ENCODE measurements at places on chromosomes 1 and 21.
A peak's percentile ranks its signal among the peaks of the same experiment; 100 is the strongest.

GRCh38 chr21:46517361-46517760 is 58.7 kb downstream of the DIP2A start:
- DNase-seq, result no peak

DNA sequence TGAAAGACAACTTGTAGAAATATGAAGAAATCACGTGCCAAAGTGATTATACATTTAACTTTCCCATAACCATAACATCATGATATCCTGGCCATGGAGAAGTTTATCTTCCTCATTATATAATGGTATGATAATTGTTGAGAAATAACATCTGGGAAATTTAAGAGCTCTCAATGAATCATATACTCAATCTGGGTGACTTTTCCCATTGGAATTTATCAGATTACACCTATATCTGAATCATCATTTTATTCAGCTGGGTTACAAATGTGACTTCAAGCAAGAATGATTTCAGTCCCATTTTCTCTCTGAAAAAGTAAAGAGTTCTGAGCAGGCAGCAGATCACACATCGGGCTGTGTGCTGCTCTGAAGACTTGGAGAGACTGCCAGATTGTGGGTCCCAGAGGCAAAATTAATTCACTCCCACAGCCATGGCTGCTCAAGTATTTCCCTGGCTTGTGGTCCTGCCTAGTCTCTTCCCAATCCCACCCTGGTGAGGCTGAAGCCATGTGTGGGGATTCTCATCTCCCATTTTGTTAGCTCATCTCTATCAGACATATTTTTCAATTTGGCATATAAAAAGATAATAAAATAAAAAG is 278.0 kb downstream of the MRPL39 start:
- DNase-seq, result peak; percentile 66

GRCh38 chr1:156379420-156380165 is 10.6 kb downstream of the RHBG start:
- peak; percentile 10 for DNase-seq

DNA sequence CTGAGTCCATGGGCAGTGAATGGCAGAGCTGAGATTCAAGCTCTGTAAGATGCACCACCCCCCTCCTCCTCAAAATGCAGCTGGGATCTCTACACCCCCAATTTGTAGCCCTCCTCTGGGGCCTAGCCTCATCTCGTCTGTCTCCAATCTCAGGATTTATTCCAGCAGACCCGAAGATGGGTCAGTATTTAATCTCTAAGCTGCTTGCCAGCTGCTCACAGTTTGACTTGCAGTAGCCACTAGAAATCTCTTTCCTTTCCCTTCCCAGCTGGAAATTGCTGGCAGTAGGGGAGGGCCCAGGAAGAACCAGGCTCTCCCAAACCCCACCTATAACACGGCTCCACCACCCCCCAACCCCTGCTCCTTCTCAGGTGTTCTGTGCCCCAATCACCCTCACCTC is 1.5 kb downstream of the LACTBL1 start:
- no peak for DNase-seq

DNA sequence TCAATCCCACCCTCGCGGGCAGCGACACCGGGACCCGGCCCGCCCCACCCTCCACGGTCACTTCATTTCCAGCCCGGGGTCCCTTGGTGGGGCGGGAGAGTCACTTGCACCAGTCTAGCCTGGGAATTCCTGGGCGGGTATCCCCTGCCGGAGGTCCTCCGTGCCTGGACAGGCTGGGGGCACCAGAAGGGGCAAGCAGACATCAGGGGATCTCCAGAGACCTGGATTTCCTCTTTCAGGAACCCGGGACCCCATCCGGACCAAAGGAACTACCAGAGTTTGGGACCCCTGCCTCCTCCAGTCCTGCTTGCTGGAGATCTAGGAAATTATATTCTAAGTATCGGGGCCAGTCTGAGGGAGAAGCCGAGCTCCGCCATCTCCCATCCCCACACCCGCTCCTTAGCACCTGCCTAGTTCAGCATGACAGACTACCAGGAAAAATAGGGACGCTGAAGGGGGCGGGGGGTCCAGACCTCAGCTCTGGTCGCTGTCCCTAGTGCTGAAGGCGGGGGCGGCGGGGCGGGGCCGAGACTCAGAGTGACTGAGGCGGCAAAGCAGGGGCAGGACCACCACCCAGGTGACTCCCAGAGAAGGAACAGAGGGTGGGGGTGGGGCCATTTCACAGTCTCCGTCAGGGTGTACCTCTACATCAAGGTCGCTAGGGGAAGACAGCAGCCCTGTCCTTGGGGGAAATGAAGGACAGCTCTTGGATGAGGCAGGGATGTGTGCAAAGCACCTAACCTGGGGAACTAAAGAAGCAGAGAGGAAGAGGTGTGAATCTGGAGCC is 832 bp downstream of the HCN3 start:
- peak; percentile 74 for DNase-seq

DNA sequence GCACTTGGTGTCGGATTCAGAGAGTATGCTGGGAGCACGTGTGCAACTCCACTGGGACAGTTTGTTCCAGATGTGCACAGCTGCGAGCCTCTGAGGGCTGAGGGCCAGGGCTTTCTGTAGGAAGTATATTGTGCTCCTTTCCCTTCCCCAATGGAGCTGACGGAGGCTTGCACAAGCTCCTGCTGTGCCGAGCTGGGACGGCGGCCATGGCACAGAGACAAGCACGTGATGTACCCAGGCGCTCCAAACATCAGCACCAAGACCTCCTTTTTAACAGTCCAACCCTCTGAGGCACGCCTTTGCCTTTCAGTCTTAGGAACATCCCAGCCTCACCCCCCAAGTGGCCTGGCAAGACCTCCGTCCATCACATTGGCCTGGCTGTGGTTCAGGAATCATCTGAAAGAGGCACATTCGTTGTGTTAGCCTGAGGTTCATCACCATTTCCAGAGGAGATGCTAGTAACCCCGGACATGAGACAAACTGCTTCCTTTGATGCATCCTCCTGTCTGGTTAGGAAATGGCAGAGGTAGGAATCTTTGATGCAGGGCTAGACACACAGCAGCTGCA is 339.2 kb upstream of the KAZN start:
- DNase-seq, result no peak

- peak; percentile 50 for DNase-seq
Observed at GRCh38 chr1:56688522-56689026, 43.5 kb downstream of the PRKAA2 start.

GRCh38 chr1:5379176-5379759 is 613.0 kb downstream of the NPHP4 start:
- no peak for DNase-seq

- no peak for DNase-seq
Observed at GRCh38 chr1:220982686-220983085, 103.4 kb downstream of the HLX start.

DNA sequence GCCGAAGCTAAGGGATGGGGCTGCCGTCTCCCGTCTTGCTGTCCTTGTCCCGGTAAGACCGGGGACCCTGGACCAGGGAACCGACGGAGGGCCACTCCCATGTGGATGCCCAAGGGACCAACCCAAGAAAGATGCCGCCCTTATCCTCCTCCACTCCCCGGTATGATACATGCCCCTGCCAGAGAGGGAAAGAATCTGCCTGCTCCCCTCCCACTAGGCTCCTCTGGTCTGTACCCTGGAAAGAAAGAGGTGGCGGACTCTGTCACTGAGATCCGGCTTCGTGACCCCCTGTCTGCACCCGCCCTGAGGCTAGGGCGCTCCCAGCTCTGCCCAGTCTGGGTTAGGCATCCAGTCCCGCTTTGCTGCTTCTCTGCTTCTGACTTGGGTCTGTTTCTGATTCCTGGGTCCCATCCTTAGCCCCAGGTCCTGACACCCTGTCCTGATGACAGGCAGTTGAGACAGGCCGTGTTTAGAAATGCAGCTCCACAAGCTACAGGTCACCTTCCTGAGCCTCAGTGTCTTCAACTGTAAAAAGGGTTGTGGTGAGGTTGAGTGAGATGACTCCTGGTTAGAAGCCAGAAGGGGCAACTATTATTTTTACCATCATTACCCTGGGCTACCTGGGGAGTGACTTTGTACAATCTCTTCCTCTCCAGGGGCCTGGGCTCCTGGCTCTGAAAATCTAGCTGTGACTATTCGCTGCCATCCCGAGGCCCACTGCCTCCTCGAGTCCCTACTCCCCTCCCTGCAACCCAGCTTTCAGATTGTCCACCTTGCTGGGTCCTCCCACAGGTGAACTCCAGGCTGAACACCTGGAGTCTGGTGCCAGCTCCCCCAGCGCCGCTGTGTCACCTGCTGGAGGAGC is 3.7 kb downstream of the MATN1 start:
- no peak for DNase-seq

GRCh38 chr1:41241354-41241748 is 755 bp downstream of the SCMH1 start:
- no peak for DNase-seq

DNA sequence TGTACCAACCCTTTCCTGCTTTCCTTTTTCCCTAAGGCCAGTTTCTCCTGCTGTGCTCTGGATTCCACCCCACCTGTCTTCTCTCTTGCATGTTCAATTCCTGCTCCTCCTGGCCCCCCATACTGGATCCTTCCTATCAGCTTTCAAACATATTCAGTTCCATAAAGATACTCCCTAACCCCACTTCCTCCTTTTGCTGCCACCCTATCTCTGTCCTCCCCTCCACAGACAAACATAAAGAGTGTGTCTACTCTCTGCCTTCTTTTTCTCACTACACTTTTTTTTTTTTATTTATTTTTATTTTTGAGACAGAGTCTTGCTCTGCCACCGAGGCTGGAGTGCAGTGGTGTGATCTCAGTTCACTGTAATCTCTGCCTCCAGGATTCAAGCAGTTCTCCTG is 16.9 kb upstream of the RPF1 start:
- DNase-seq, result no peak

DNA sequence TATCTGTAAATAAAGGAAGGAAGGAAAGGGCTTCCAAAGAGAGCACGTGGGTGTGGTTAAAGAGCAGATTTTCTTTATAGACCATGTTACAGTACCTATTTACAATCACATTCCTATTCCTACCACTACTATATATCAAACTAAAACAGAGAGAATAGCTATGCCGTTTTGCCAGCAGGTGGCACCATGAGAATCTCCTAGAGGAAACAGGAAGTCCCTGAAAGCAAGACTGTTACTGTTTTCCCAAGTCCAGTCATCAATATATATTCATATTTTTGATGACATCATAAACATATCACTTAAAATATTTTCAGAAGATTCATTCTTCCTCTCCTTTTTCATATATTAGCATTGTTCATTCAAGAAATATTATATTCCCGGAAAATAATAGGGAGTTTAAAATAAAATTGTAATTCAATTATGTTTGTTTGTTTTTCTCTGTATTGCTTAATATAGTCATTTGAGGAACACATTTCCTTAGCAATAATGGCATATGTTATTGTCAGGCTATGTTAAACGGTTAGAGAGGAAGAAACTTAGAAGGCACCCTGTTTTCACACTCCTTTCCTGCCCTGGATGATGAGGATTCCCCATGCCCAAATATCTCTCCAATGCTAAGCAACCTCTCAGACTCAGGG is 6.6 kb downstream of the CCDC190 start:
- peak; percentile 92 for DNase-seq

DNA sequence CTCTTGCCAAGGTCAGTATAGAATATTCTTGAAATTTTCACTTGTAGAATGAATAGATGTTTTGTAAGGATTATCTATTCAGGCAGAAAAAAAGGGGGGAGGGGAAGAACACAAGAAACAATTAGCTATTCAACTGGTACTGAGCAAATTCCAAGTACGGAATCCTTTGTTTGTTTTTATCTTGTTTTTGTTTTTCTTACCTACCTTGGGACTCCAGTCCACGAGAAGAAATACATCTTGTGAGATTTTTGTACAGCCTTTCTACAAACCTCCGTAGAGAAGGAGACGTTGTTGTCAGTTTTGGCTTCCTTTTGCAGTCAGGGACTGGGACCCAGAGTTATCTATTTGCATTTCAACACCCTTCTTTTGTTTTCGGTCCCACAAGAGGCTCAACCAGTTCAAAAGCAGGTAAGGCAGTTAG is 36.0 kb downstream of the ZNF281 start:
- DNase-seq, result no peak

DNA sequence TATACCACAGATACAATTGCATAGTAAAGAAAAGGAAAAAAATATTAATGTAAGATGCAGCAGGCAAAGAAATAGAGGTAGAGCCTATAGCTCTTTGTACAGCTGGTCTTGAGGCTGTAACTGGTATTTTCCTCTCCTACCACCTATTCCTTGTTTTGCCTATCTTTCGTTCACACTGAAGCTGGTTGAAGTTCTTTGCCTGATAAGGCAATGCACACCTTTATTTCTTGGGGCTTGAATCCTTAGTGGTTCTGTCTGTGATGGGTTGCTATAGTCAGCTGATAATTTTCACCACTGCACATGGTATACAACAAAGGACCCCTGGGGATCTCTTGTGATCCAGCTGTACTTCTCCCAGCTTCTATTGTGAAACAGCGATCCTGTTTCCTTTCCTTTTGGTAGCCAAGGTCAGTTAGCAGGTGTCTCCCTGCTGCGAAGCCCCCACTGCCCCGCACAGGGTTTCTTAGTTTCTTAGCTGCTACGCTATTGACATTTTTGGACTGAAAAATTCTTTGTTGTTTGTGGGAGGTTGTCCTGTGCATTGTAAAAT is 9.9 kb upstream of the TSNAX start:
- no peak for DNase-seq

DNA sequence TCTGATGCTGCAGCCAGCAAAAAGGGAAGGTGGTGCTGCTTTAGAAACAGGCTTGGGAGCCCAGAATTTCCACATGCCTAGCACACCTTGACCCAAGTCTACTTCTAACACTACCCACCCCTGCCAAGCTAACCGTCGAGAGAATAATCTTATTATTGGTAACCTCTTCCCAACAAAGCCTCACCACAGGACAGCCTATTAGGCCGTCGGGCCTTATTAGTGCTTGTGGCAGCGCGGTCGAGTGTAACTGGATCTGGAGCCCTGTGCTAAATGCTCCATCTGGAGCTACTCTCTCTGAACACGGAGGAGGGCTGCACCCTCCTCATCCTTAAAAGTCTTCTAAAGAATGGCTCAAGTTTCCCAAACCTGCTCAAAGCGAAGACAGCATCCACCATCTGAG is 165.5 kb upstream of the NFIA start:
- DNase-seq, result no peak

DNA sequence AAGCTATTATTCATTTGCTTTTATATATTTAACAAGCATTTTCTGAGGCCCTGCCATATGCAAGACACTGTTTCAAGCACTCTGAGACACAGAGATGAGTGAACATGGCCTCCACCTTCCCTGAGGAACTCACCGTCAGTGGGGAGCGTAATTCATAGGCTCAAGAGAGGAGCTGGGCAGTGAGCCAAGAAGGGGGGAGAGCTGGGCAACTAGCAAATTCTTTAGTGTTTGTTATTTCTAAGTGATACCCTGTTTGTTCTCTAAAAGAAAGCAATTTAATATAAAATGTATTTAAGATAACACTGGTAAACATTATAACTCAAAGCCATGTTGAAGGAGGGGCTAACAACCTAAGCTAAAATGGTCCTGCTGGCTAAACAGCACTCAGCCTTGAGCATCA is 119.2 kb upstream of the NGF start:
- DNase-seq, result no peak

DNA sequence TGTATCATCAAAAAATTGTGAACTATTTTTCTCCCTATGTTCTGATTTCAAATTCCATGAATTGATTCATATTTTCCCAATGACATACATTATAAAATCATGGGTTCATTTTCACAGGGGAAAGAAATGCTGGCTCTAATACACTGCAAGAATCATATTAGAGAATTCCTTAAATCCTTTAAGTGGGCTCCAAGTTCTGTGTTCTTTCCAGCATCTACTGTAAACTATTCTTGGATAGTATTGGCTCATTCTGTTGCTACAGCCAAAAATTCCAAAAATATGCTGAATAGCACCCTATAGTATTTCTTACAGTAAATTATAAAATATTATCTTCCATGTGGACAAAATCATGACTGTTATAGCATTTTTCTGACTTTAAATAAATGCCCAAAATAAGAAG is 19.0 kb upstream of the C1orf105 start:
- DNase-seq, result no peak

- DNase-seq, result peak; percentile 67
Observed at GRCh38 chr1:51093581-51093980, 8.4 kb upstream of the C1orf185 start.
